Activated naive CD4-positive, alpha-beta T cell (primary cell): ENCODE measurements at places on chromosomes 5 and 9.

DNA sequence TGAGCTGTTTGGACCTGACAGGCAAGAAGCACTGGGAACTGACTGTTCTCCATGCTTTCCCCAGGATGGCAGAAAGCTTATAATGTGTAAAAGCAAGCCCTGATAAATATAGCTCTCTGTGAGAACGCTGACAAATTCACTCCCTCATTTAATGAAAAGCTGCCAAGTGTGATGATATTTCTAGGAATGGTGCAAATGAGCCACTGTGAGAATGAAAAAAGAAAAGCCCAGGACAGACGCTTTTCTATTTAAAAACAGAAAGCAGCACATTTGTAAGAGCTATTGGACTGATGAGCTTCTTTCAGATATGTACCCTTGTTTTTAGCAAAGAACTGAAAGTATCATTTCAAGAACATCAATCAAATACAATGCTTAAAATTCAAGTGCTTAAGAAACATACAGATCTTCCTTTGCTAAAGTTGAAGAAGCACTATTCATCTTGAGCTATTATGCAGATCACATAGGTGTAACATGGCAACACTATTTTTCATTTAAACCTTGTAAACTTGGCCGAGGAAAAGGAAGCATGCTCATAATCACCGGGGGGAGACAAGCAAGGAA is 842.6 kb upstream of the ACO1 start:
- DNase-seq, result no peak

DNA sequence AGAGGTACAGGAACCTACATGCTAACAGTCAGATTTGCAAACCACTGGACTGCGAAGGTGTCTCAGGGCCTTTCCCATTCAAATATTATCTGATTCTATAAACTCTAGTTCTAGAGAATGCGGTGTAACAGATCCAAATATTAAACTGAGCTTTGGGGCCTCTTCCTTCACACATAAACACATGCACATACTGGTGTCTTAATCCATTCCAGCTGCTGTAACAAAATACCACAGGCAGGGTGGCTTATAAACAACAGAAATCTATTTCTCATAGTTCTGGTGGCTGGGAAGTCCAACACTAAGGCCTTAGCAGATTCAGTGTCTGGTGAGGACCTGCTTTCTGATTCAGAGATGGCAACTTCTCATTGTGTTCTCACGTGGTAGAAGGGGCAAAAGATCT is 30.2 kb downstream of the RETREG1 start:
- DNase-seq, result no peak

GRCh38 chr5:116772806-116773205 is 198.2 kb upstream of the SEMA6A start:
- DNase-seq, result no peak

DNA sequence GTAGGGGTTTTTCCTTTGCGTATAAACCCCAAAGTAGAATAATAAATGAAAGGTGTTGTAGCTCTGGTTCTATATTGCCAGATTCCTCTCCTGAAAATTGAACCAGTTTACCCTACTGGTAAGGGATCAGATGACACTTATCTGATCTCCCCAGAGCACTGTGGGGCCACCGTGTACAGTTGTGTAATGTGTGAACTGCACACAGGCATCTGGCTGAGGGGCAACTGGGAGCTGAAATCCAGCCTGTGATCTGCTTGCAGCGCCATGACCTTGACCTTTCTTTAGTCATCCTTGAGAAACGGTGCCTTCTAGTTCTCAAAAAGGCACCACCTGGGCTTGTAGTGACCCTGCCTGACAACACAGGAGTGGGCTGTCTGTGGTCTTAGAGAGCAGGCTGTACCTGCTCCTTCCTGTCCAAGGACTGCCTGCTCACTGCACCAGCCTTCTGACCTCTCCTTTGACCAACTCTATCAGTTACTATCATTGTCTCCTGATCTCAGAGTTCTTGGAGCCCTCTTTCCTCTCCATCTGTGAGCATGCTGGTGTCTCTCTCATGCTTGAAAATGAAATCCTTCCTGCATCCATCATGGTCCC is 40.2 kb downstream of the PDE6A start:
- no peak for DNase-seq

- no peak for DNase-seq
Measured at GRCh38 chr5:151233616-151234085, 9.8 kb upstream of the CCDC69 start.

GRCh38 chr5:150245111-150245789 is 44.3 kb downstream of the CAMK2A start:
- DNase-seq, result no peak

- no peak for DNase-seq
Measured at GRCh38 chr9:121548666-121549065, 49.0 kb upstream of the GGTA1 start.

GRCh38 chr5:82023644-82024043 is 51.8 kb downstream of the ATG10 start:
- no peak for DNase-seq

- DNase-seq, result no peak
Measured at GRCh38 chr9:38276771-38277439, 115.6 kb upstream of the ALDH1B1 start.

- DNase-seq, result no peak
Measured at GRCh38 chr9:136886610-136887597, 588 bp downstream of the TRAF2 start.
